KG1 (cell line): ENCODE measurements at places on chromosomes 16 and 17.
A peak's percentile ranks its signal among the peaks of the same experiment; 100 is the strongest.

DNA sequence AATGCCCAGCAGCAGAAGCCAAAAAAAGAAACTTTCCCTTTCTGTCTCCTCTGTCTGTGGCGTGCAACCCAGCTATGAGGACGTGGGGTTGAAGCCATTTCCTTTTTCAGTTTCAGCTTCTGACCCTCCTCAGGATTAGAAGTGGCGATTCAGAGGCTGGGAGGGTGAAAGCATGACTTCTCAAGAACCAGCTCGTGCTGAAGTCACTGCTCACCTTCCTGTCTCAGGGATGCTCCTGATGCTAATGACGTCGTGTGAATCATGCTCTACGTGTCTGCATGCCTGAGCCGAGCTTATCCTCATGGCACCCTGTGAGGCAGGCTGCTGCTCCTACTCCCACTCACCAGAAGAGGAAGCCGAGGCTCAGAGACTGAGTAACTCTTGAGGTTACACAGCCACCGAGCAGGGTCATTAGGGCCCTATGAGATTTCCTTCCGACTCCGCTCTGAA, 5.7 kb upstream of the LPO start:
- peak; percentile 13 for DNase-seq

DNA sequence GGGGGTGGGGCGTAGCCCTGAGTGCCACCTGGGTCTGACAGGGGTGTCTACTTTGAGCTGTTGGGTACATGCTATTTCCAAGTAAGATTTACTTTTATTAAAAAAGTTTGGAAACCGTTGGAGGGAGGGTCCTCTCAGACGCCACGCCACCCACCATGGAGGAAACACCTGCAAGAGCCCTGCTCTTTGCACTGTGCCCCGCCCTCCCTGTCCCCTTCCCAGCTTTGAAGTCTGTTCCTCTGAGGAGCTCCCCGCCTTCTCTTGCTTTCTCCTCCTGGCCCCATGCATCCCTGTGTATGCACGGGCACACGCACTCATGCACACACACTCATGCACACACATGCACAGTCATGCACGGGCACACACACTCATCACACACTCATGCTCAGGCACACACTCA, 15.5 kb downstream of the ADGRG1 start:
- no peak for DNase-seq

- no peak for DNase-seq
Observed at GRCh38 chr16:57186872-57187854, 1.0 kb downstream of the RSPRY1 start.

- DNase-seq, result no peak
Observed at GRCh38 chr17:51820252-51820651, 338.3 kb downstream of the CA10 start.

- no peak for DNase-seq
Observed at GRCh38 chr16:60459463-60459862, 1576.8 kb downstream of the CDH8 start.

GRCh38 chr16:66961065-66961744, at the start of gene CES3:
CES3 (plus strand) TSS chr16:66961266; CDS start chr16:66961308, 42 bp downstream.
- peak; percentile 68 for DNase-seq

GRCh38 chr17:63519116-63519881, 3.9 kb upstream of the KCNH6 start:
- no peak for DNase-seq

- DNase-seq, result no peak
Observed at GRCh38 chr17:20266806-20267458, 200.4 kb downstream of the LGALS9B start.

DNA sequence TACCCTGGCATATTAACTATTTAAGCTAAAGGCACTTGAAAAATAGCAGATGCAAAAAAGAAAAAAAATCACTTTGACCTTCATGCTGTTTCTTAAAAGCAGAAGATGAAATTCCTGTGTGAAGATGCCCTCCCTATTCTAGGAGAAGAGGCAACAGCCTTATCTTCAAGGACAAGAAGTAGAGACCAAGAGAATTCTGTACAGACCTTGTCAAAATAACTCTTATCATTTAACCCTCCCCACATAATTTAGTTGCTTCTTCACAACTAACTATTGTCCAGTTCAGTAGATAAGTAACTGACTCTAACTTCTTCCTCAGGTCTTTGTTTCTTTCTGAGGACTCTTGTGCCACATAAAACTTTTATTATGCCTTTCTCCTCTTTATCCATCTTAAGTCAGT, 72.0 kb upstream of the MARCHF10 start:
- DNase-seq, result no peak

DNA sequence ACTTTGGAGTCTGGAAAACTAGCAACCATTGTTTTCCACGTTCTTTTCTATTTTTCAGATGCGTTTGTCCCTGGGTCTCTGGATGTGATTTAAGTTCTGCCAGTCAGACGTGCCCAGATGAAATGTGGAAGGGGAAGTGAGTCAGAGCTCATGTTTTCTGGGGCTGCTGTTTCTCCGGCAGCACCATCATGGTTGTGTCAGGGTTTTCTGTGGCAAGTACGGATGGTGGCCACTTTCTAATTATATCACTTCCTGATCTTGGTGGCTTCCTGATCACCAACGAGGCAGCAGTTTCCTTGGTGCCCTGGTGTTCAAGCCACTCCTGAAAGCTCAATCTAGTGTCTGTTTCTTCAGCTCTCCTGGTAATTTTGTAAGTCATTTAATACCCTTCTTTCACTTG, 31.4 kb upstream of the PMFBP1 start:
- peak; percentile 53 for DNase-seq

- no peak for DNase-seq
Observed at GRCh38 chr17:57373048-57373447, 116.7 kb downstream of the MSI2 start.

DNA sequence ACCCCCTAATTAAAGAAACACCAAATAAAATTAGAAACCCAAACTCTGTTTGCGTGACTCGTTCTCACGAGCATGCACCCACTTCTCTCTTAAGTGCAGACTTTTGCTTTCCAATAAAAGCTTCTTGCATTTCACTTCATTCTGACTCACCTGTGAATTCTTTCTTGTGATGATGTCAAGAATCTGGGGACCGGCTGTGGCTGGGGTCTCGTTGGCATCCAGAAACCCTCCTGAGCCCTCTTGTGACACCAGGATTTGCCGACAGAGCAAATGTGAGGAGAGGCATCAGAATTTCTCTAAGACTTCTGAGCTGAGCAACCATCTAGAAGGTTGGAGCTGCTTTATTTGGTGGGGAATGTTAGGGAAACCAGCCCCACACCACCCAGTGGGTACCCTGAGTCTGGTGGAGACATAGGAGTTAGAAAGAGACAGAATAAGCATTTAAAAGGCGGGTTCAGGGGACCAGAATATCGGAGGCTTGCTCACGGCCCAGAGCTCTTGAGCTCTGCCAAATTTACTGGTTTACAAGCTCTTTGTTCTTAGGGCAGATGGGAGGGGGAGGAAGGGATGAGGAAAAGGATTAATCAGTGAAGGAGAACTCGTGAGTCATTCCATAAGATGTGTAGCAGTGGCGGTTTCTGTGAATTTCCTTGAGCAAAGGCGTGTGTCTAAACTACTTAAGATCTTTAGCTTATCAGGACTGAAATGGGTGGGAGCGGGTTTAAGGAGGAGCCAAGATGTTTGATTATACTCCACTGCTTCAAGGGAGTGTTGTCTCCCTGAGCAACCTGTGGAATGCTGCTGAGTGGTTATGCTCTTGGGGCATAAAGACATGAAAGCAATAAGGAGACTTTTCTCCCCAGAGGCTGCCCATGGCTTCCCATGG, 24.2 kb upstream of the TMC5 start:
- DNase-seq, result no peak

DNA sequence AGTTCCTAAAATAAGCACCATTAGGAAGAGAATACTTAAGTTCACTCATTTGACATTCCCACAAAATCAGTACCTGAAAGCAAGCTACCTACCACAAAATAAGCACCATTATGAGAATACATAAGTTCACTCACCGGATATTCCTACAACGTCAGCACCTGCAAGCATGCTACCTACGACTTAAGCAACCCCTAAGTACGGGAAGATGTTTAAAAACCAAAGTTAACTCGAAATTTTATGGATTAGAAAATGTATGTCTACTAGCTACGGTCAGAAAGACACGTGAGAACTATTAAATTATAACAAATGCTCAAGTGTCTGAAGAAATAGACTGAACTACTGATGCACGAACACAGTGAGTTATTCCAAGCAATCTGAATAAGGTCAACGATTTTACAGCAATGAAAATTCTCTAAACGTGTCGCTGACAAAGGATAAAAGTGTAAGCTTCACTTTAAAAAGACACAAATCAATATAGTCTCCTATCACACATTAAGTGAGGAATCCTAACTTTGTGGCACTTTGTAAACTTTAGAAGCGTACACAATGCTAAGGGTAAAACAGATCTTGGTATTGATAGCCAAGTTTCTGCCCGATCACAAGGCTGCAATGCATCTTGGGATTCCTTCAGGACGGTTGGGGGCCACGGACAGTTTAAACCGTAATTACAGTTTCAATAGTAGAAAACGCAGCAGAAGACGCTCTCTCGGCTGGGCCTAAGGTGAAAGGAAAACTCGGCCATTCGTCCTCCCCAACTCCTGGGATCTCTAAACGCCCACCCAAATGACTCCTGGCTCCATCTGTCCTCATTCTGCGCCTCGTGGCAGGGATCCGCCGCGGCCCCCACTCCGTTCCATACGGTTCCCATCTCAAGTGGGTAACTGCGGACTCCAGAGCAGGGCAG, 1.3 kb downstream of the GSPT1 start:
- no peak for DNase-seq

DNA sequence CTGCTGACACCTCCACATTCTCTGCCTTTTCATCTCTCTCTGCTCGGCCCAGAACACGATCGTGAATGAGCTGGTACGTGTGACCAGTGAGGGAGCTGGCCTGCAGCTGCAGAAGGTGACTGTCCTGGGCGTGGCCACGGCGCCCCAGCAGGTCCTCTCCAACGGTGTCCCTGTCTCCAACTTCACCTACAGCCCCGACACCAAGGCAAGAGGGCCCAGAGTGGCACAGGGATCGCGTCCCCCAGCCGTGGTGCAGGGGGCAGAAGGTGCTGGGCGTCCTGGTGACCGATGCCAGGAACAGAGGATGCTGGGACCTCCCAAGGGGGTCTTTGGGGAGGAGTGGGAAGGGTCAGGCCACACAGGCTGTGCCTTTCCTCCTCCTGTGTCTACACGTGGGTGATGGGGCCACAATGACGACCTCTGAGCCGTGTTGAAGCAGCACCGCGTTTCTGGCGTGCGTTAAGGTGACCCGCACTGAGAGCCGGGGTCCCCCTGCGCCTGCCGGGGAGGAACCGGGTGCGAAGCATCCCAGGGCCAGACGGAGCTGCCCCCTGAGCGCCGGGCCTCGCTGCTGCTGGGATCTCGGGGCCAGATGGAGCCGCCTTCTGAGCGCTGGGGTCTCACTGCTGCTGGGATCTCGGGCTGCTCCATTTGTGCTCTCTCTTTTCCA, 17.4 kb downstream of the GAA start:
- DNase-seq, result no peak

- no peak for DNase-seq
Observed at GRCh38 chr17:35167666-35168065, 20.0 kb downstream of the UNC45B start.

GRCh38 chr16:54289242-54289944, 2.8 kb upstream of the IRX3 start:
- DNase-seq, result no peak

- no peak for DNase-seq
Observed at GRCh38 chr17:57687642-57688041, 57.5 kb downstream of the CCDC182 start.

- no peak for DNase-seq
Observed at GRCh38 chr17:62125307-62125706, 60.2 kb upstream of the MED13 start.

DNA sequence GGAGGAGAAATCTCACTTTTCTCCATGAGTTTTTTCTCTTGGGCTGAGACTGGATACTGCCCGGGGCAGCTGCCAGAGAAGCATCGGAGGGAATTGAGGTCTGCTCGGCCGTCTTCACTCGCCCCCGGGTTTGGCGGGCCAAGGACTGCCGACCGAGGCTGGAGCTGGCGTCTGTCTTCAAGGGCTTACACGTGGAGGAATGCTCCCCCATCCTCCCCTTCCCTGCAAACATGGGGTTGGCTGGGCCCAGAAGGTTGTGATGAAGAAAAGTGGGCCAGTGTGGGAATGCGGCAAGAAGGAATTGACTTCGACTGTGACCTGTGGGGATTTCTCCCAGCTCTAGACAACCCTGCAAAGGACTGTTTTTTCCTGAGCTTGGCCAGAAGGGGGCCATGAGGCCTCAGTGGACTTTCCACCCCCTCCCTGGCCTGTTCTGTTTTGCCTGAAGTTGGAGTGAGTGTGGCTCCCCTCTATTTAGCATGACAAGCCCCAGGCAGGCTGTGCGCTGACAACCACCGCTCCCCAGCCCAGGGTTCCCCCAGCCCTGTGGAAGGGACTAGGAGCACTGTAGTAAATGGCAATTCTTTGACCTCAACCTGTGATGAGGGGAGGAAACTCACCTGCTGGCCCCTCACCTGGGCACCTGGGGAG, 19.1 kb downstream of the NGFR start:
- DNase-seq, result no peak

DNA sequence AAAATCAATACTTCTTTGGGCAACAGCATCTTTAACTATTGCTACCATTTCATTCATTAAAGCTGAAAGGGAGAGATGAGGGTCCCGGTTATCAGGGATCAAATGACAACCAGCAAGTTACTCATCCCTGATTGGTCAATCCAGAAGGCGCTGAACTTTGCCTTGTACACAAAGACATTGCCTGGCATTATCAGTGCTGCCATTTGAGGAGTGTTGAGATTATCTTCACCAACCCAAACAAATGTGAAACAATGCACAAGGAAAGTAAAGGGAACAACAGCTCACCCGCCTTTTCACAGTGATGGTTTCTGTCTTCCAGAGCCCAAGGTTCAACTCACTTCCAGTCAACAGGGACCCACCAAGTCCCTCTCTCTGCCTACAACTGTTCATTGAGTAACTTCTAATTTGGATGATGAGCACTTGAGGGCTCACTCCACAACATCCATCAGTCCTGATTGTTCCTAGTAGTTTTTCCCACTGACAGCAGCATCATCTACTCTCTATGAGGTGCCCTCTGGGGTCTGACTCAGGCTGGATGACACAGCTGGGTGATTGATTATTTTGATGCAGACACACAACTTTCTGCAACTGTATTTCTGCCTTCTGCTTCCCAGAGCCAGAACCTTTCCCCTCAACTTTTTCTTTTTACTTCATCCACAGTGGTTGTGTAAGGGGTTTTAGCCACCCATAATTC, 32.0 kb downstream of the LYRM9 start:
- DNase-seq, result no peak

DNA sequence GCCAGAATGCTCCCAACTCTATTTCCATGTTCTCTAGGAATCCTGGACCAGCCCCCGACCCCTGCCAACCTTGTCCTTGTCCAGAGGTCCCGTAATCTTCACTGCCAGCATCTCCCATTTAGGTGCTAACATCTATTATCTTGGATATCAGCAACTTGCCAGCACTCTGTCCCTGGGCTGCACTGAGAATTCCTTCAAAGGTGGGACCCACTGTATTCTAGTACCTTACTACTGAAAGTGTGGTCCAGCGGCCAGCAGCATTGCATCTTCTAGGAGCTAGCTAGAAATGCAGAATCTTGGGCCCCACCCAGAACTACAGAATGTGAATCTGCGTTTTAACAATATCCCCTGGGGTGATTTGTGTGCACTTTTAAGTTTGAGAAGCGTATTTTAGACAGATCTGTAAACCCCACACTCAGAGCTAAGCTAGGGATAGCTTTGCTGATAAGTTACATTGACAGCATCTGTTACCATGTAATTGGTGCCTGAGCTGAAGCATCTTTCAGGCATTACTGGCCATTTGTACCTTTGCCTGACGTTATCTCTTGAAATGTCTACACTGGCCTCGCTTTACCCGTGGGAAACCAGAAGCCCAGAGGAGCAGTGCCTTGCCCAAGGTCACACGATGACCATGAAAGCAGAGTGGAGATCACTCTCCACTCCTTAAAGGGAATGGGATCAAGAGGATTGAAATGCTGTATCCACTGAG, 8.3 kb downstream of the ABAT start:
- DNase-seq, result no peak

- DNase-seq, result no peak
Observed at GRCh38 chr17:2965621-2966595, 97.5 kb downstream of the OR1D5 start.
